ENCODE measurements at places on chromosomes 1 and 21.

GRCh38 chr21:28427394-28428022 is 565.2 kb downstream of the LTN1 start:
- no peak for DNase-seq

DNA sequence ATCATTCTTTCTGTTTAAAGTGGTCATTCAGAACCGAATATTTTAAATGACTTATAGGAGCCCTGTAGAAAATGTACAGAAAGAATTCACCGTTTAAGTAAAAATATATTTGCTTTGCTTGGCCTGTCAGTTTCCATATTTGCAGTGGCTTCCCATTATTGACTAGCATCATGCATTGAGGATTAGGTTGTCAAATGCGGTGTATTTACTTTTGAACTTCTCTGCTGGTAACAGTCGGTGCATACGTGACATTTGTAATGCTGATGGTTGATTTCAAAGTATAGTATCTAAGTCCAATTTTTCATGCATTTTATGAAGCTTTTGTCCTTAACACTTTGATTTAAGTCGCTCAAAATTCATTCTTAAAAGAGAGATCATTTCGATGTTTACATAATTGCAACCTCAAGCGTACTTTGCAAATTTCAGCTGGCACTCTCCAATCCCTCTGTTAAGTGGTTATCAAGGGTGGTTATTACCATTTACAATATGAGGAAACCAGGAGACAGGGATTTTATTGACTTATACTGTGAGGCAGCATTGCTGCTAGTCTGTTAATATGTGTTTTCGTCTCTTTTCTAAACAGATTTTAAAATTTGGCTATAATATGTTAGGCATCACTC is 201.6 kb downstream of the SDCCAG8 start:
- no peak for DNase-seq

GRCh38 chr1:34360574-34360973 is 183.9 kb downstream of the C1orf94 start:
- no peak for DNase-seq

- DNase-seq = no peak
Measured at GRCh38 chr1:240613356-240614142, 1.6 kb upstream of the GREM2 start.

- DNase-seq = no peak
Measured at GRCh38 chr1:88685259-88685620, 1.2 kb downstream of the PKN2 start.

DNA sequence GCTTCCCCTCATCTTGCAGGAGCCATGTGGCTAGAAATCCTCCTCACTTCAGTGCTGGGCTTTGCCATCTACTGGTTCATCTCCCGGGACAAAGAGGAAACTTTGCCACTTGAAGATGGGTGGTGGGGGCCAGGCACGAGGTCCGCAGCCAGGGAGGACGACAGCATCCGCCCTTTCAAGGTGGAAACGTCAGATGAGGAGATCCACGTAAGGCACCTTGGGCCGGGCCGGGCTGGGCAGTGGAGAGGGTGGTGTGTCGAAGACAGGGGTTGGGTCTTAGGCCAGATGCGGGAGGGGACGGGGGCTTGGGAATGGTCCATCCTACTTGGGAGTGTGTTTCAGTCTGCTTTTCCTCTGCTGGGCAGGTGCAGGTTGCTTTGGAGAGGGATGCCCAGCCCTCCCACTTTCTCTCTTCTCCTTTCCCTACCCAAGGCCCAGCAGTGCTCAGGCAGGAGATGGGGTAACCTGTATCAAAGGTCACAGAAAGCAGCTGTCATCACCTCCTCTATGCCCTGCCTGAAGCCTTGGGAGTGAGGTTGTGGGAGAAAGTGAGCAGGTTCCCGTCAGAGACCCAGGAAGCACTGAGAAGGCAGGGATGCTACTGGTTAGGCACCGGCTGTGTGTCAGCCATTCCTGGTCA is 18.9 kb downstream of the EPHX1 start:
- no peak for DNase-seq

DNA sequence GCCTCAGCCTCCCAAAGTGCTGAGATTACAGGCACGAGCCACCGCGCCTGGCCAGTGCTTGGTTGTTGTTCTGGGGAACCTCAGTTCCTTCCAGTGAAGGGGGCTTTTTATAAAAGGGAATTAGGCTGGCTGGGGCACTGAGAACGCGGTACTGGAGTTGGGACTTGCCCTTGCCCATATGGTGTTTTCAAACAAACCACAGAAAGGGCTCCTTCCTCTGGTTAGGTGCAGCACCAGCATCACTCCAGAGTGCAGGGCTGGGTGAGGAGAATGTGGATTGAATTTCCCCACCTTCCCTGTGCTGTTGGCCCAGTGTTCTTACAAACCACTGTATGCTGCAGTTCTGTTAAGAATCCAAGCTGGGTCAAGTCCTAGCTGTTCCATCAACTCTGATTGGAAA is 5.3 kb downstream of the MAN1C1 start:
- DNase-seq = no peak

DNA sequence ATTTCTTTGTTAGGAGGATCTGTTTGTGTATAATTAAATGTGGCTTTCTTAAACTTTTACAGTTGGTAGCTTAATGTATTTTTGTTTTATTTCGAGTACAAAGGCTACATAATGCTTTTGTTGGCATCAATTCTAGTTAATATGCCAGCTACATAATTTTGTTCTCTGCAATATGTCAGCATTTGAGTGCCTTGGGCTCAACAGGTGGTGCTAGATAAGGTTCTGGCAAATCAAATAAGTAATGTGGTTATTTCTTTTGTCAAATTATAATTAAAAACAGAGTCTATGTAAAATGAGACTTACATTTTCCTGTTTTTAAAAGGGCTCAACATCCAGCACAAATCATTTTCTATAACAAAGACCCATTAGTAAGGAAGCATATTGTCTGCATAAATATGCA is 410.6 kb upstream of the NR5A2 start:
- DNase-seq = no peak

GRCh38 chr21:33993286-33994231 is 78.0 kb upstream of the ATP5PO start:
- no peak for DNase-seq

DNA sequence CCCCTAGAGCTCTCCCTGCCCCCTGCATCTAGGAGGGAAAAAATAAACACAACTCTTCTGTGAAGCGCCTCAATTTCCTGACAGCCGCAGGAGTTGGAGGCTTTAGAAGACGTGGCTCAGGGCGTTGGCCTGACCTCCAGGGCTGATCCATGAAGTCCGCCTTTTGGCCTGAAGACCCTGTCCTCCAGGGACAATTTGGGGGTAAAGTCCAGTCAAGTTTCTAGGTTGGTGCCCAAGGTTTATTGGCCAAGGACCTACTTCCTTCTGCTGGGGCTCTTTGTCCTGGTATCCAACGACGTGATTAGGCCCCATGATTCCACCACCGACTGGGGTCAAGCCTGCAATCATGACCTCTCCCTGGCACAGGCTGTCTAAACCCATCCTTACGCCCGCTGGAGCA is 54.9 kb downstream of the PTPRF start:
- DNase-seq = no peak

DNA sequence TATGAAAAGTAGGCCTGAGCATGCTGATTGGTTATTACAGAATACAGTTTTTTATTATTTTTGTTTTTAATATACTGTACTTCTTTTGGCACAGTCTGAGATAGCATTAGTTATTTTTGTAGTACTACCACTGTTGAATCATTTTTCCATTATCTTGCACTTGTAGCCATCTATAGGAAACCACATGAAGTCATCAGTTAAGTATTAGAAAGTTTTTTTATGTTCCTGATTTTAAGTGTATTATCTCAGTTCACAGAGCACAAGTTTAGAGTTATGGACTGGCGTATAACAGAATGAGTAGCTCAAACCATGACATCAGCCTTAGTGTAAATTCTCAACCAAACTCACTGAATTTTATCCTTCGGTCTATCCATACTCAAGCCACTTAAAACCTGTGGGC is 22.8 kb downstream of the DHX9 start:
- DNase-seq = no peak

- DNase-seq = no peak
Measured at GRCh38 chr1:231665101-231665500, 38.5 kb downstream of the DISC1 start.

GRCh38 chr1:222974496-222974895 is 159.7 kb downstream of the DISP1 start:
- no peak for DNase-seq

- peak; percentile 24 for DNase-seq
Measured at GRCh38 chr1:39268906-39269305, 64.4 kb downstream of the MACF1 start.

DNA sequence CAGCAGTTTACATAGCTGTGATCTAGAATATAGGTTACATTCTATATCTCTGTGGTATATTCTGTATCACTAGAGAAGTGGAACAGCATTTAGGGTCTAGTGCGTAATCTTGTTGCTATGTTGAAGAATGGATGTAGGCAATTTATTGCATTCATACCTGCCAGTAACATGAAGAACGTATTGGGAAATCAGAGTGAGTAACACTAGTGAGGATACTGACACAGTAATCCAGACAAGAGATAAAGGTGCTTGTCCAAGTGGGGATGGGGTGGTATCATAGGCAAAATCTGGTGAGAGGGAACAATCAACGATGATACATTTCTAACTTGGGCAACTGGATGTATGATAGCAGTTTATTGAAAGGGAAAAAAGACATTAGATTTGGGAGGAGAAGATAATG is 9.8 kb downstream of the PPP2R5A start:
- no peak for DNase-seq

GRCh38 chr1:39127513-39127912 is 77.0 kb upstream of the MACF1 start:
- no peak for DNase-seq

- DNase-seq = no peak
Measured at GRCh38 chr1:66747501-66747900, 4.8 kb upstream of the DYNLT5 start.

DNA sequence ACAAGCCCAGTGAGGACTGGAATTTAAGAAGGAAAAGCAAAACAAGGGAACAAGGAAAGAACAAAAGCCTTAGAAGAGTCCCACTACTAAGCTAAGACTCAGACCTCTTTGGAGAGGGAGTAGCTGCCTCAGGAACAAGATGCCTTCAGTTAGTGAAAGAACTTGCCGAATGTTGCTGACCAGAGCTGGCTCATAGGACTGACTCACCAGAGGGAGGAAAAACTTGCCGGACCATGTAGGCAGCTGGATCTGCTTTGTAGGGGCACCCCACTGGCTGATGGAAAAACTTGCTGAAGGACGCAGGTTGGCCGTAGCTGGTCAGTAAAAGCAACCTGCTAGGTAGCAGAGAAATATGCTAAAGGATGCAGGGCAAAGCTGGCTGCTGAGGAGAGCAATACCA is 15.3 kb upstream of the ZSWIM5 start:
- no peak for DNase-seq

GRCh38 chr1:35629051-35629450 is 12.3 kb downstream of the PSMB2 start:
- no peak for DNase-seq

- DNase-seq = no peak
Measured at GRCh38 chr1:53148123-53148522, 5.7 kb upstream of the SLC1A7 start.

GRCh38 chr1:1623181-1623630 is 7.9 kb downstream of the MIB2 start:
- DNase-seq = no peak

GRCh38 chr1:185585770-185586169 is 148.4 kb upstream of the HMCN1 start:
- DNase-seq = no peak

- DNase-seq = no peak
Measured at GRCh38 chr1:89994231-89994804, 592 bp upstream of the ZNF326 start.

- DNase-seq = no peak
Measured at GRCh38 chr21:45141507-45141906, 67.1 kb downstream of the ADARB1 start.

- peak; percentile 32 for DNase-seq
Measured at GRCh38 chr1:35726450-35727433, 8.1 kb upstream of the C1orf216 start.

DNA sequence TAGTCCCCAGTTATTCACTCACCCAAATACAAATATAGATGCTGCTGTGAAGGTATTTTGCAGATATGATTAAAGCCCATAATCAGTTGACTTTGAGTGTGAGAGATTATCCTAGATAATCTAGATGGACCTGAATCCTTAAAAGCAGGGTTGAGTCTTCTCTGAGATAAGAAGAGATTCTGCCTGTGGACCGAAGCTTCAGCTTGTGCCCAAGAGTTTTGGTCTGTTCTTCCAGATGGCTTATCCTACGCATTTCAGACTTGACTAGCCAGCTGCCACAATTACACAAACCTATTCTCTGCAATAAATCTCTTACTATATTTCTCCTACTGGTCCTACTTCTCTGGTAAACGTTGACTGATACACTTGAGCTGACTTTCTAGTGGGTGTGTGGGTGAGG is 145.1 kb downstream of the KCNJ6 start:
- DNase-seq = no peak

GRCh38 chr21:44019568-44019958 is 7.5 kb downstream of the TRAPPC10 start:
- no peak for DNase-seq

DNA sequence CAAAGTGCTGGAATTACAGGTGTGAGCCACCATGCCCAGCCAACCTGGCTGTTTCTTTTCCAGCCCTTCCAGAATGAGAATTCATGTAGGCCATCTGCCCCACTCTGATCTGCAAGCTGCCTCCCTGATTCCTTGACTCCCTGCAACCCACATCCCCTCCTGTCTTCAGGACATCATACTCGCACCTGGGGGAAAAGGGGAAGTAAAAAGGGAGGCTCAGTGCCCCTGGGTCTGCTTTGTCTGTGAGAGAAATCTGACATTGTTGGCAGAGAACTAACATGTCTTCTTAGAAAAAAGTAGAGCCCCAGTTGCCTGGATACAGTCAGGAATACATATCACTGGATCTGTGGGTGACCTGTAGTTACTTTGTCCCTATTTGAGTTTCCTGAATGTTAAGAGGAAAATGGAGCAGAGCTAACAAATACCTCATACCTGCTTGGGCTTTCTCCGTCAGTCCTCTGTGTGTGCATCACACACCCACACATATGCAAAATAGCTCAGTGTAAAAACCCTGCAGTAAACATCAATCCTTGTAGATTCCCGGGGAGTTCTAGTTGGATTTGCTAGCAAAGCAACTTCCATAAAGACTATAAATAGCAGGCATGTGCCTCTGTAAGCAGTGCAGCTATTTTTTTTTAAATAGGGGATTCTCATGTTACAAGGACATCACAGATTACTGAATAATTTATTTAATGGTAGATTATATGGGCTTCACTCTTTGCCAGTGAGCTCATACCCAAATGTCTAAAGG is 62.9 kb downstream of the TEX35 start:
- no peak for DNase-seq

GRCh38 chr1:170360601-170361000 is 171.4 kb upstream of the GORAB start:
- no peak for DNase-seq

- no peak for DNase-seq
Measured at GRCh38 chr21:45579383-45580180, 37.3 kb upstream of the SLC19A1 start.

DNA sequence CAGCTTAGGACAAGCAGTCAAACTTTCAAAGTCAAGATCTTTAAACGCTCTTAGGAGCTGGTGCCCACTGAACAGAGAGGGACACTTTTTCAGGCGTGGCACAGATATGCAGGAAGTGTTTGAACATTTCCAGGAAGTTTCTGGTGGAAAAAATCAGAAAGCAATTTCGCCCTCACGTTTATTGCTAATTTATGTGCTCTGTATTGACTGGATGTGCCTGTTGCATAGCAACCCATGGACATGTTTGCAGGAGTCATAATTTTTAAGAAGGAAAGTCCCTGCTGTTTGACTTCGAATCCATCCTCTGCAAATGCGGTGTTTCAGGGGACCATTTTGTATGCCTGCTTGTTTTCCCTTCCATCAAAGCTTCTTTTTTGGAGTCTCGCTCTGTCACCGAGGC is 239.9 kb upstream of the IRF2BP2 start:
- DNase-seq = no peak

- DNase-seq = no peak
Measured at GRCh38 chr1:94719926-94720793, 100.0 kb upstream of the SLC44A3 start.

Data from nucleus accumbens (tissue), 56 donors.